Fibroblast of villous mesenchyme (primary cell): ENCODE measurements at places on chromosomes 3 and 15. TPM values are rescaled to one million over a fixed set of nuclear protein-coding genes. Genes with fewer than 3 reads are reported as not detected.

- DNase-seq = peak; percentile 92
Measured at GRCh38 chr3:14265246-14265962, 86.8 kb downstream of the LSM3 start.

DNA sequence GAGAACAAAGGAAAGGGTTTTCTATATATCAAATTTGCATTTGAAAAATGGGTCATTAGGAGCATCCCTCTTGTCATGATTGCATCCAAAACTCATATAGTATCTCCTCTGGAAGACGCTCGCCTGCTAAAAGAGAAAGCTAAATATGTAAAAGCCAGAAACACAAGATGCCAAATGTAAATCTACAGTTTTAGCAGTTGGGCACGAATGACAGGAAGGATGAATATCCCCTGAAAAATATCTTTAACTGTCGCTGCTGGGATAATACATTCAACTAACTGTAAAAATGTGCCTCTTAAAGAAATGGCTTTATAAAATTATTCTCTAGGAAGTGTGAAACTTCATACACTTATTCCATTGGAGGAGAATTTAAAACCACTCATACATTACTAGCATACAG is 101.7 kb downstream of the DCLK3 start:
- no peak for DNase-seq

- peak; percentile 82 for DNase-seq
Measured at GRCh38 chr3:55164191-55164590, 236.3 kb upstream of the LRTM1 start.

- DNase-seq = no peak
Measured at GRCh38 chr15:78321041-78321570, 19.0 kb upstream of the CRABP1 start.

DNA sequence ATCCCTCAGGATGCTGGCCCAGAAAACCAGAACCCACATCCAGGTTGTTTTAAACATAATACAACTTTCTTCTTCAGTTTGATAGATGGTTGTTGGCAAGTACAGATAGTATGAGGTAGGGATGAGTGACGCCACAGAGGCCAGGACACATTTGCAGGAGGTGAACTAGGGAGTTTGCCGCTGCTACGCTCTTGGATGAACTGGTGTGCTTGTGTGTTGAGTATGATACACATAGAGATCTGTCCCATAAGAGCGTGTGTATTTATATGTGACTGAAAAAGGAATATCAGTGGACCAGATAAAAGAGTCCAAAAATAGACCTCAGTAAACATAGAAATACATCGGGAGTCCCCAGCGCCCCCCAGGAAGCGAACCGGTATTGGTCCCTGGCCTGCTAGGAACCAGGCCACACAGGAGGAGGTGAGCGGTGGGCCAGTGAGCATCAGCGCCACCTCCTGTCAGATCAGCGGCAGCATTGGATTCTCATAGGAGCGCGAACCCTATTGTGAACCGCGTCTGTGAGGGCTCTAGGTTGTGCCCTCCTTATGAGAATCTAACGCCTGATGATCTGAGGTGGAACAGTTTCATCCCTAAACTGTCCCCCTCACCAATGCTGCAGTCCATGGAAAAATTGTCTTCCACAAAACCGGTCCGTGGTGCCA is 98.1 kb downstream of the LRRK1 start:
- no peak for DNase-seq

DNA sequence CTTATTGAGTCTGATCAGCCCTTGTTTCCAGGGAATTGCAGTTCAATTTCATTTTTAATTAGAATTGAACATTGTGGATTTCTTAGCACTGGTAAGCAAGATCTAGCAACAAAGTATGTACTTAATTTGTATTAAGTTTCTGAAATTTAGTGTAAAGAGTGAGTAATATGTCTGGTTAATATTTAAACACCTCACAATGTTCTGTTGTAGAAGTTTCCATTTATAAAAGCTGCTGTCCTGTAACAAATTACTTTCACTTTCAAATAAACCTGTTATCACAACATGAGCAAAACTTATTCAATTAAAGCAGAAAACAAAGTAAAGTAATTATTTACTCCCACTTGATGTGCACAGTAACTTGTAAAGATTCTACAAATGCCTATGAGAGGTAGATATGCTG is 448.5 kb downstream of the NAALADL2 start:
- DNase-seq = no peak

DNA sequence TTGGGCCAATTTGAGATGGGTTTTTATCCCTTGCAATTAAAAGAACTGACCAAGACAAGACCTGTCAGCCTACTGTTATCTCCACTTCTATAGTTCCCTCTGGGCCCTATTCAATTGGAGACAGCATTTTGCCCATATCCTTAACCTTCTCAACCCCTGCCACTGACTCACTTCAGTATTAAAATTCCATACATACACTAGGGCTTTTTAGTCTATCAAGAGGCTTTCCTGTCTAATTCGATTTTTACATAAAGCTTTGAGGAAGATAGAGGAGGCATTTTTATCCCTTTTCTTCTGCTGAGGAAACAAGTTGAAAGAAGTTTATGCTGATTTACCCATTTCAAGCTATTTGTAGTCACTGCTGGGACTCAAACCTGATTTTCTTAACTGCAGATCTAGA is 51.1 kb downstream of the GTF2E1 start:
- peak; percentile 18 for DNase-seq

- no peak for DNase-seq
Measured at GRCh38 chr3:28836199-28836598, 444.7 kb upstream of the RBMS3 start.

GRCh38 chr3:181458857-181459256 is 252.9 kb upstream of the SOX2 start:
- no peak for DNase-seq

GRCh38 chr3:87260270-87260669 is 16.1 kb downstream of the POU1F1 start:
- DNase-seq = peak; percentile 62

FBXW12 gene
- not detected in 2 replicates for total RNA-seq

PLA2G4F gene
- not detected in 2 replicates for total RNA-seq

CLEC3B gene
- 0.43 and 0.64 TPM in 2 replicates for total RNA-seq

MYO1E gene
- 107 and 123 TPM in 2 replicates for total RNA-seq
